ENCODE measurements at places on chromosomes 6 and 20.

- DNase-seq: no peak
These were observed 40.4 kb upstream of the GFRAL start for GRCh38 chr6:55286824-55287223.

DNA sequence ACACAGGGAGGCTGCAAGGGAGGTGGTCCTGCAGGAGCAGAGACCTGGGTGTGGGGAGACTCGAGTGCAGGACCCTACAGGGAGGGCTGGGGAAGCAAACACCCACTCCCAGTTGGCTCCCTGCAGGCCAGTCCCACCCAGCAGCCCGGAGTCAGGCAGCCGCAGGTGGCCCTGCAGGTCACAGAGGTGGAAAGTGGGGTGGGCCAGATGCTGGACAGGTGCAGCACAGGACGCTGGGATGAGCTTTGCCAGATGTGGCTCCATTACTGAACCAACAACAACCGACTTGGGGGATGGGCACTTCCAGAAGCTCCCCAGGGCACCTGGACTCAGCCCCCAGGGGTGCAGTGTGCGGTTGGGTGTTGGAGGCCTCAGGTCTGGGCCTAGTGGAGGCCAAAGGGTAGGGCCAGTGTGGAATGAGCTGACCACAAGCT, 26.6 kb upstream of the MYT1 start:
- no peak for DNase-seq

- DNase-seq: no peak
These were observed 15.4 kb upstream of the ANKRD60 start for GRCh38 chr20:58243653-58244410.

GRCh38 chr6:159952289-159953005, 16.4 kb upstream of the IGF2R start:
- DNase-seq: no peak

- no peak for DNase-seq
These were observed 38.0 kb downstream of the TGM3 start for GRCh38 chr20:2333821-2334220.

GRCh38 chr6:11142296-11143027, 30.9 kb upstream of the ERVFRD-1 start:
- DNase-seq: no peak

- no peak for DNase-seq
These were observed 5.7 kb downstream of the EBF4 start for GRCh38 chr20:2698186-2698817.

- DNase-seq: no peak
These were observed 84.0 kb upstream of the LRFN2 start for GRCh38 chr6:40671001-40671693.

GRCh38 chr6:111709615-111710398, 104.1 kb upstream of the TRAF3IP2 start:
- peak; percentile 96 for DNase-seq
